ENCODE measurements at places on chromosomes 5 and 9.

GRCh38 chr5:157740229-157740610 lies 3.3 kb upstream of the LSM11 start:
- DNase-seq, result no peak

- DNase-seq, result peak; percentile 48
Measured at GRCh38 chr5:136080483-136081216, 51.9 kb downstream of the TGFBI start.

DNA sequence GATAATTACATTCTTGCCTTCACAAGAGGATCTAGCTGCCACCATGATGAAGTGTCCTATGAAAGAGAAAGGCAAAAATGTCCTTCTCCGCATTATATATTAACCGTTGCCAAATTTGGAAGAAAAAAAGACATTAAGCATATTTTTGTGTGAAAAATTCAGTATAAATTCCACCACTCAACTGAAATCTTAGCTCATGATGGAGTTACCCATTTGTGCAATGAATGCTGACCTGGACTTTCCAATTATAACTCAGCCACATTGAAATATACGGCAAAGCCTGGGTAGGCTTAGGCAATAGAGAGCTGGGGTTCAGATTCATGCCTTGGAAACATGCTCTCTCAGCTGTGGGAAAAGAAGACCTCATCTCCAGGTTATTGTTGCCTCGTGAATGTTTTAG lies 71.3 kb upstream of the VCAN start:
- DNase-seq, result no peak

DNA sequence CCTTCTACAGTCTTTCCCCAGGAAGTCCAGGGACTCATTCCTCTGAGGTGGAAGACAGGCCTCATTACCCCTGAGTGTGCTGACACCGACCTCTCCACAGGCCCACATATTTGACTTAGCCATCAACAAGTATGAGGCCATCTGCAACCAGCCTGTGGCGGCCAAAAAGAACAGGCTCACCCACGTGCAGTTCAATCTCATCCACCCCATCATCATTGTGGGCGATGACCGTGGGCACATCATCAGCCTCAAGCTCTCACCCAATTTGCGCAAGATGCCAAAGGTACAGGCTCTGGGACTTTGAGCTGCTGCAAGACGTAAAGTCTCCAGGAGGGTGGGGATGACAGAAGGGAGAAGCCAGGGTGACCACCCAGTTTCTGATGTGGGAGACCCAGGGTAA lies 5.6 kb downstream of the ENHO start:
- DNase-seq, result no peak

DNA sequence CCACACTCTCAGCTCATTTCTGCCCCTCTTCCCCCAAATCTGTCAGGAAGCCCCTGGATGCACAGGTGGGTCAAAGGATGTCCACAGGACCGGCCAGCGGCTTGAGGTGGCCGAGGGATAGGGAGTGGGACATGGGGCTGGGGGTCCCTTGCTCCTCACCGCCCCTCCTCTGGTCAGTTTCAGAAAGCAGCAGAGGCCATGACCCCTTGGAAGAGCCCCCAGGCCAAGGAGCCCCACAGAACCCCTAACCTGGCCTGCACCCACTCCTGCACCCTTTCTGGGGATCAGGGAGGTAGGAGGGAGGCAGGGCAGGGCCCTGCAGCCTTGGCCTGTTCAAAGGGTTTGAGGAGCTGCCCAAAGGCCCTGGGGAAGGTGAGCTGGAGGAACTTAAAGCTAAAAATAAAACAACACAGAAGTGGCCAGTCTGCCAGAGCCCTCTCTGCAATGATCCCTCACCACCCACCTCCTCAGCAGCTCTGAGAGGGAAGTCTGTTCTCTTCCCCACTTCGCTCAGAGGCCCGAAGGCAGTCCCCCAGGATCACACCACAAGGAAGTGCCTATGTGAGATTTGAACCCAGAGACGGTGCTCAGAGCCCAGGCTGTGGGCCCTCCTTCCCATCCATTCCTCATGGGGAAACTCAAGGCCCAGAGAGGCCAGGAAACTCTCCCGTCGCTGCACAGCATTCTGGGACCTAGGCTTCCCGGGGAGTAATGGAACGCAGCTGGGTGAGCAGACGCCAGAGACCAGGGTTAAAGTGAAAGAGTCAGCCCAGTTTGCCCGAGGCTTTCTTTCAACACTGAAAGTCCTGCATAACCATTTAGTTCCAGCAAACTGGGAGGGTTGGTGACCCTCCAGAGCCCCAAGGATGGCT lies 910 bp downstream of the ENG start:
- DNase-seq, result no peak
